Fibroblast of skin of right biceps (primary cell): ENCODE measurements at places on chromosomes 7 and 10.

GRCh38 chr10:63409465-63410027 is 56.2 kb downstream of the JMJD1C start:
- DNase-seq: peak; percentile 77

DNA sequence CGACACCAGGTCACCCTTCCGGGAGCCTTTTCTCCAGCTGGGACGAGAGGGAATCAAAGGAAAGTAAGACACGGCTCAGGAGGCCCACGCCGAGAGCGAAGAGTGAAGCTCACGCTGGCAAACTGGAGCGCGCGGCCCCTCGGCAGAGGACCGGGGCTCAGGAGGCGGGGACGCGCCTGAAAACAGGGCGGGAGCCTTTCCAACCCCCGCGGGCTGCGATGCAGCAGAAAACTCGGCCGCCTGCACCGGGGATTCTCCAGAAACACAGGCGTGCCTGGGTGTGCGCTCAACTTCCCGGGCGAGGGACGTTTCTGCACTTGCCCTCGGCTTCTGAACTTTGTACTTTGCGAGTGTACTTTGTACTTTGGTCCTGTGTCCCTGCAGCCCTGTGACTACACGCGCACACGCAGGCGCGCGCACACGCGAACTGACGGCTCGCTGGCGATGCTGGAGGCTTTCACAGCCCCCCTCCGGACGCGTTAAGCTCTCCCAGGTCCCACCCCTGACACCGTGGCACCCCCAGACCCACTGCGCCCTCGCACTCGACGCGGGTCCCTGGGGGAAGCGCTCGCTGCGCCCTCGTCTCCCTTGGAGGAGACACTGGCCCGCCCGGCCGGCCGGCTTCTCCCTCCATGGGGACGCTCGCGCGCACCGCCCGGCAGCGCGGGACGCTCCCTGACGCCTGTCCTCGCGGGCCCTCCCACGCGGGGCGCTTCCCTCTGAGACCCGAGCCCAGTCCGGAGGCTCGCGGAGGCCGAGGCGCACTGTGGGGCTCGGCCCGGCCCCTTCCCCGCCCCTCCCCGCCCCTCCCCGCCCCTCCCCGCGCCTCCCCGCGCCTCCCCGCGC is 588 bp upstream of the PAOX start:
- DNase-seq: peak; percentile 41

DNA sequence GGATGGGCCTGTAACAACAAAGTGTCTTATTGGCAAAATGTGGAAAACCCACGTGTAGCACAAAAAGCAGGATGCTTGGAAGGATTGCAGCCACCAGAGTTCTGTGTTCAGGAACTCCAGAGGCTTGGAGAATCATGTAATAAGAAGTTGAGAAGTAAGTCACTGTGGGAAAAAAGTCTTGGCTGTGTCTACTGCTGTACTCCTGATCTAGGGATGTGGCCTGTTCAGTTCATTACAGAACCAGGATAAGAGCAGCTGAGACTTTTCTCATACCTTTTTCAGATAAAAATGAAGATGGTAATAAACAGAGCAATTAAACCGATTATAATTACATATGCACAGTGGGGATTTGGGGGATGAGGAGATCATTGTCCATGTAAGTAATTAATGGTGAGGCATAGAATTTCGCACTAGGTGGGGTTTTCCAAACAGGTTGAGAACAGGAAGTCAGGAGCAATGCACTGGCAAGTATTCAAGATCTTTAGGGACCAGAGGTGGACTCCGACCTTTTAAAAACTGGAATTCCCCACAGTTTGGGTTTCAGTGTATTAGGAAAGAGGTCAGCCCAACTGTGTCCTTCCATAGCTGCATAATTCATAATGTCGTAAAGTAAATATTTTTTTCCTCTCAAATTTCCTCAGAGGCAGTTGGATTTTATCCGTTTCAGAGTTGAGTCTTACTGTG is 281.7 kb downstream of the FRMD4A start:
- DNase-seq: no peak

- peak; percentile 45 for DNase-seq
These were observed 22.2 kb downstream of the AZGP1 start for GRCh38 chr7:99953649-99954048.

DNA sequence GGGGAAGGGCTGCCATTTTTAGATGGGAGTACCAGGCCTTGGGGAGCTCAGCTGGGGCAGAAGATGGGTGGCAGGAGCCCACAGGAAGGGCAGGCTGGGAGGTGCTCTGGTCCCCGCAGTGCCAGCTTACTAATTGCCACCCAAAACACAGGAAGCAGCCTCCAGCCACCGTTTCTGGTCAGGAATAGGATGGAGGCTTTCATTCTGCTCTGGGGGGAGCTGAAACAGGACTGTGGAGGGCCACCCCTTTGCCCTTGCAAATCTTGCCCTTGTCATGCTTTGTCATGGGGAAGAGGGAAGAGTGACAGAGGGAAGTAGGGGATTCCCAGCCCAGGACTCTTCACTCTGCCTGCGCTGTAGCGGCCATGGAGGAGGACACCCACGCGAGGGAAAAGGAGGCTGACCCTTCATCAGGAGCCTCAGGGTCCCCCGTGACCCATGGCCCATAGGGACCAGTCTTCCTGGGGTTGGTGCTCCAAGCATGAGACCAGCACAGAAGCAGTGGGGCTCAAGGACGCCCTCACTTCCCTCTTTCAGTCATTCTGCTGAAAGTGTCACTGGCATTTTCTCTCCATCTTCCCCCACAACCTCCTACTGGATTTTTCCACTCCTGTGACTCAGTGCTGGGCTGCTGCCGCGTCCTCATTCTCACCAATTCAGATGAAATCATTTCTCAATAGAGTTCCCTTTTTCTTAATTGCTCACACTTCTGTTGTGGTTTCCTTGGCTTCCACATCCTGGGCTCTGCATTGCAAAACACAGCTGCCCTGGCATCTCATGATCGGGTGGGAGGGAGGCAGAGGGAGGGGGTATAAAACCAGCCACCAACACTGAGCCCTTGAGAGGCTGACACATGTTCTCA is 61.9 kb downstream of the MKI67 start:
- DNase-seq: peak; percentile 79

DNA sequence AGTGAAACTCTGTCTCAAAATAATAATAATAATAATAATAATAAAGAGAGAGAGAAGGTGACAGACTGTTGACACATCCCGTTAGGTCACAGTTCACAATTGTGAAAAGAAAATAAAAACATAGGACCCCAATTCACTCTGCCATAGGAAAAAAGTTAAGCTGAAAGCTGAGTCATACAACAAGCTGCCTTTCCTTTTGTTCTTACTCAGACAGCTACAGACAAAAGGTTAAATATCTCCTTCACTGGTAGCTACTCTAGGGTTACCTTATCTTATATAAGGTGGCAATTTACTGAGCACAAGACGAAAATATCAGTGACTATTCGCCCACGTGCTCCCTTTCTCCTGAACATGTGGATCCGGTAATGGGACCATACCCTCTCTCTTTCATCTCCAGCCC is 17.5 kb downstream of the TUBAL3 start:
- DNase-seq: no peak

DNA sequence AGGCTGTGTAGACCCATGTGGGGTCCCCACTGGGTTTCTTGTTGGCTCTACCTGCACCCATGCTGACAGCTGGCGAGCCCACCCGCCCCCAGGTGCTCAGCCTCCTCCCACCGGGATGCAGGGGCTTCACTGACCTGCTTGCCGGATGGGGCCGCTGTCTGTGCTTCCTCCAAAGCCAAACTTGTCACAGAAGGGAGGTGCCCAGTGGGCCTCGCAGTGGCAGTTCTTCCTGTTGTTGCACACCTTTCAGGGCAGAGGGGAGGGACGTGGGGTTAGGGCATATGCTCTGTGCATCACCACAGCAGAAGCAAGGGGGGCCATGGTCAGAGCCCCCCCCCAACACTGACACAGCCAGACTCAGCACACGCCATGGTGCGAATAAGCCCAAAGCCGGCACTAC is 146.5 kb downstream of the FANK1 start:
- no peak for DNase-seq

DNA sequence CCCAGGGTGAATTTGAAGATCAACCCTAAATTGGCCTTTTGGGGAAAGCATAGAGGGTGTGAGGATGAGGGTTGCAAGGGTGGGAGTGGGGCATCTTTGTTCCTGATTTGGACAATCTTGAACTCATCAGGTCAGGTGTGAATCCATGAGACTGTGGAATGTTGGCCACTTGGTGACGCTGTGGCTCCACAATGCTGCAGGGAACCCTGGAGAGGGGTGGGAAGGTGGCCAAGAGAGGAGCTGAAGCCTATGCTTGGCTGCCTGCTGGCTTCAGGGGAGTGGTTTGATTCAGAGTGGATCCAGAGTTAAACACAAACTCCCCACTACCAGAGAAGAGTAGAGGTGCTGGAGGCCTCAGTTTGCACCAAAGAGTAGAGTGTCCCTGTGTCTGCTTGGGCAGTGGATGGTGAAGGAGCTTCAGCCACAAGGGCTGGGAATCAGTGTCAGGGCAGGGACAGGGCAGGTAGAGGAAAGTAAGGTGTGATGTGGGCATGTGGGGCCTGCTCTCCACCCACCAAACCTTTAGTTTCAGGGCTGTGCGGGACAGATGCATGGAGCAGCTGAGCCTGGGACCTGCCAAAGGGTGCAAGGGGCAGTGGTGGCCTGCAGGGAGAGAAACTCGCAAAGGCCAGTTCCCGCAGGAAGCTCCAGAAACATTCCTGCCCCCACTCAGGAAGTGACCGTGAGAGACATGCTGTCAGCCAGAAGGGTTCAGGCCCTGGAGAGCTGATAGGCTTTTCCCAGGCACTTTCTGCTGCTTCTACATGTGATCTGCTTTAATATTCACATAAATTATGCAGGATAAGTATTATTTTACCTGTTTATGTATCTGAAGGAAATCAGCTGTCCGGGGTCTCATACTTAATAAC is 81.0 kb upstream of the PRSS58 start:
- DNase-seq: no peak

GRCh38 chr7:152176797-152177196 is 151.3 kb downstream of the GALNT11 start:
- no peak for DNase-seq

GRCh38 chr10:1199897-1200721 is 143.9 kb downstream of the WDR37 start:
- DNase-seq: no peak

- no peak for DNase-seq
These were observed 5.8 kb upstream of the AGR2 start for GRCh38 chr7:16810573-16810972.

DNA sequence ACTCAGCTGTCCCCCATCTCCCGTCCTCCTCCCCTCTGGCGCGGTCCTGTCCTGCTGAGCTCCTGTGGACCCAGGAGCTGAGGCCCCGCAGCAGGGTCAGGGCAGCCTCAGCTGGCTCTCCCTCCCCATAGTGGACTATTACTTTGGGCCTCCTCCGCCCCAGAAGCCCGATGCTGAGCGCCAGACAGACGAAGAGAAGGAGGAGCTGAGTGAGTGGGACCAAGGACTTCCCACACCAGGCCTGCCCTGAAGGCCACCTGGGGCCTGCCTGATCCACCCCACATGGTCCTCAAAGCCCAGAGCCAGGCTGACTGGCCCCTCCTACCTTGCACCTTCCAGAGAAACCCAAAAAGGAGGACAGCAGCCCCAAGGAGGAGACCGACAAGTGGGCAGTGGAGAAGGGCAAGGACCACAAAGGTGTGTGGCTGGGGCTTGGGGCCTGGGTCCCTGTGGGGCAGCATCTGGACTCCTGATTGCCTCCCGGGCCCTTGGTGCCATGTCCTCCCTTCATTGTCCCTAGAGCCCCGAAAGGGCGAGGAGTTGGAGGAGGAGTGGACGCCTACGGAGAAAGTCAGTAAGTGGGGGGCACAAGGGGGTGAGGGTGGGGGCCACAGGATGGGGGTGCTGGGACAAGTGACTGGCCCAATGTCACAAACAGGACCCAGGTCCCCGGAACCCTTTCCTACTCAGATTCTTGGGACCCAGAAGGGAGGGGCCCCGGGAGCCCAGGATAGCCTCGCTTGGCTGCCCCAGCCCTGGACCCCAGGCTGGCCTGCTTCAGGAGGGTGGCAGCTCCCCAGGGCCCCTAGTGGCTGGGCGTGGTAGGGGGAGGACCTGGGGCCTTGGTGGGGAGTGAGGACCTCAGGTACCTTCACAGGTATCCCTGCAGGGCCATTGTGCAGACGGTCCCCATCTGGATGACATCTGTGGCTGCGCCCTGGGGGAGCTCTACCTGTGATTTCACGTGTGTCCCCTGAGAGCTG is 4.9 kb downstream of the AEBP1 start:
- no peak for DNase-seq

DNA sequence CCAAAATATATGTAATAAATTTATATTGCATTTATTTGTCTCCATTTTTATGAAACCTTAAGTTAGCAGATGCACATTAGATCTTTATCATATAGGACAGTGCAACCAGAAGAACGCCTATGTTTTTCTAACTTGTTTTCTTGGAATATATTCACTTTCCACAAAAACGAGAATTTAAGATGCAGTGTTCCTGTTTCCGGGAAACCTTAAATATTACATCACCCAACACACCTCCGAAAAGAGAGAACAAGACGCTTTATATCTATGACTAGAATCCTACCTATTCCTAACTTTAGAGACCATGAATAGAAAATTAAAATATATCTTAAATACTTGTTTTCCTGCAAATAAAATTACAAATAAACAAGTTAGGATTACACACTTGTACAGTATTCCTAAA is 1.9 kb downstream of the EZH2 start:
- no peak for DNase-seq

GRCh38 chr10:91589015-91589657 is 43.7 kb downstream of the PPP1R3C start:
- peak; percentile 77 for DNase-seq

- DNase-seq: no peak
These were observed 79.3 kb downstream of the JCAD start for GRCh38 chr10:29980084-29980483.

DNA sequence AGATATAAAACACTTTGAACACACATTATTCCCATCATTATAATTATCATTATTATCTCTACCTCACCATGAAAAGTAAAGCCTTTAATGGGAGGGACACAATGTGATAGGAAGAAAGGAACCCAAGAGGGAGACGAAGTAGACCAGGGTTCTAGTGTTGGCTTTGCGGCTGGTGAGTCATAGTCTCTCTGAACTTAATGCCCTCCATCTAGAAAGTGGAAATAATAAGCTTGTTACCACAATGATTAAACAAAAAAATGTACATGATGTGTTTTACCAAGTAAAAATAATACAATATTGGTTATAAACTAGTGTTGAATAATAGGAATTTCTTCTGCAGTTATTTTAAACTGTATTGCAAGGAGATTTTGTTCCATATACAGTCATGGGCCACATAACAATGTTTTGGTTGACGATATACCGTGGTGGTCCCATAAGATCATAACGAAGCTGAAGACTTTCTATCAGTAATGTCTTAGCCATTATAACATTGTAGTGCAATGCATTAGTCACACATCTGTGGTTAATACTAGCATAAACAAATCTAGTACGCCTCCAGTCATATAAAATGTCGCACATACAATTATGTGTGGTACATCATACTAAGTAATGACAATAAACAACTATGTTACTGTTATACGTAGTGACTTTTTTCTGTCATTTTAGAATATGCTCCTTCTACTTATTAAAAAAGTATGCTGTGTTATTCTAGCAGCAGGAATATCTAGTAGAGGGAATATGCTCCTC is 450.6 kb upstream of the SORCS1 start:
- DNase-seq: peak; percentile 38
